ENCODE measurements at places on chromosomes 3 and 15.

DNA sequence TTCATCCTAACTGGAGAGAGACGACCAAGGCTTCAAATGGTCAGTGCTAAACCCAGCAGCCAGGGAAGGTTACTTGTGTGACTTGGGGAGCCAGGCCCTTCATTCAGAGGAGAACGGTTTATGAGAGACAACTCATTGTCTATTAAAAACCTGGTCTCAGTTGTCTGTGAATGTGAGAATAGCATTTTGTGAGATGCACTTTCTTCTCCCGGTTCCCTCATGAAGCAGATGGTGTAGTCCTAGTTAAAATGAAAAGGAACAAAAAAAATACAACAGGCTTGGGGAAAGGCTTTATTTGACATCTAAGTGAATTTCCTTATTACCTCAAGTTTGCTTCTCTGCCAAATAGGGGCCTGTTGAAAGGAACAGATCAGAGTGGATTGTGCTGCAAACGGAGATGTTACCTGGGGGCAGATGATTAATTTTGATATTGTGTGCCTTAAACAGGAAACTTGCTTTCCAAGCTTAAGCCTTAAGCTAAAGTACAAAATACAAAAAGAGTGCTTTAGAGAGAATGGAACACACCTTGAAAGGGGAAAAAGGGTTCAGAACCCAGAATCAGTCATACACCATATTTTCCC, 202.7 kb upstream of the BHLHE40 start:
- H3K36me3 ChIP-seq = peaks cover 49% of the 10 kb centered on the region
- no peak for DNase-seq
- peak overlapping the region; percentile 96 for H3K27ac ChIP-seq
- H3K4me1 ChIP-seq = peaks cover 30% of the 10 kb centered on the region
- H3K4me3 ChIP-seq = peak overlapping the region; percentile 35
- H3K27me3 ChIP-seq = no peaks in the 10 kb centered on the region

DNA sequence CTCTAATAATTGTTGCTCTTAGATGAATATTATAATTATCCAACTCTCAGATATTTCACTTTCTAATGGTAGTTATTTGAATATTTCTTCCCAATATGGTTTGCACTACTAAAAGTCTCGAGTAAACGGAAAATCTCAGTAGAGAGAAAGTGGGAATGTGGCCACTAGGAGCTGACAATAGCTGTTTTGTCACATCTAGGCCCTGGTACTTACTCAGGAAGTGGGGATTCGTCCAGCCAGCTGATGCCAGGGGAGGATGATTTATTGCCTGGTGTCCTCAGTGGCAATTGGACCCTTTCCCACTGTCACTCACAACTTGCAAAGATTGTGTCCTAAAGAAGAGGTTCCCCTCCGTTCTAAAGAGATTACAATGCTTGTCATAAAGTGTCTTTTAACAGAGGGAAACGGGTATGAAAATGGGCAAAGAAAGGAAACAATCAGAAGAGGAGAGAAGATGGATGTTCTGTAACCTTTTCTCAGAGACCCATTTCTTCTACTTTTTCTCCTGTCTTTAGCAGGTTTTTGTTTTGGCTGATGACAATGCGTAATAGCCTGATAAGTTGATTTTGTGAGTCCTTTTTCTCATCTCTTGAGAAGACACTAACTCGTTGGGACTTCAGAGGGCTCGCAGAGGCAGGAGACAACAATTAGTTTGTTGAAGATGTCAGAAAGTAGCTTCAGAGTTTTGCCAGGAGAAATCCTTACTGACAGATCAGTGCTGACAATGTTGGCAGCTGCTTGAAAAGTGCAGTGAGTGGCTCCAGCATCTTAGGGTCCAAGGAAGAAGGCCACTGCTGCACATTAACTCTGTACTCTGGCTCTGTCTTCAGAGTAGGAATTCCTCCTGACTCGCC, 320.6 kb downstream of the MECOM start:
- H3K4me3 ChIP-seq = no peak overlapping the region
- no peaks in the 10 kb centered on the region for H3K27me3 ChIP-seq
- DNase-seq = no peak

DNA sequence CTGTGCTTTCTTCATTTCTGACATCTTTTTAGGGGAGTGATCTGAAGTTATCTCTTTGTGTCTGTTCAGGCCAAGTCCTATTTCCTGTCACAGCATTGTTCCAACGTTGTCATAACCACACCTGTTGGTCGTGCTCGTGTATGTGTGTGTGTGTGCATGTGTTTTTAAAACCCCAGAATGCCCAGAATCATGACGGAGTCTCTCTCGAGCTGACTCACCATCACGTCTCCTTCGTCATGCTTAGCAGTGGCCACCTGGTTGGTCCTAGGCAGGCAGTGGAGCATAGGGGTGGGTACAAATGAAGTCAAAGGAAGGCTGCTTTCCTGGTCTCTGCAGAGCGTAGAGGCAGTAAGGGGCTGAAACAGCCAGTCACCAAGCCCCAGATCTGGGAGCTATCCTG, 126.8 kb upstream of the ABHD17C start:
- no peak for DNase-seq
- H3K27me3 ChIP-seq = peaks cover 19% of the 10 kb centered on the region
- H3K36me3 ChIP-seq = no peaks in the 10 kb centered on the region
- H3K27ac ChIP-seq = no peak overlapping the region
- no peak overlapping the region for H3K4me3 ChIP-seq
- H3K4me1 ChIP-seq = no peaks in the 10 kb centered on the region

GRCh38 chr3:107085261-107085660, 292.0 kb upstream of the CCDC54 start:
- H3K36me3 ChIP-seq = no peaks in the 10 kb centered on the region
- no peak for DNase-seq
- H3K27ac ChIP-seq = no peak overlapping the region
- H3K27me3 ChIP-seq = no peaks in the 10 kb centered on the region
- no peak overlapping the region for H3K4me3 ChIP-seq
- H3K4me1 ChIP-seq = no peaks in the 10 kb centered on the region

GRCh38 chr3:59884409-59884808, 834.6 kb upstream of the CFAP20DC start:
- no peak overlapping the region for H3K27ac ChIP-seq
- peaks cover 3% of the 10 kb centered on the region for H3K4me1 ChIP-seq
- H3K36me3 ChIP-seq = no peaks in the 10 kb centered on the region
- no peak for DNase-seq

DNA sequence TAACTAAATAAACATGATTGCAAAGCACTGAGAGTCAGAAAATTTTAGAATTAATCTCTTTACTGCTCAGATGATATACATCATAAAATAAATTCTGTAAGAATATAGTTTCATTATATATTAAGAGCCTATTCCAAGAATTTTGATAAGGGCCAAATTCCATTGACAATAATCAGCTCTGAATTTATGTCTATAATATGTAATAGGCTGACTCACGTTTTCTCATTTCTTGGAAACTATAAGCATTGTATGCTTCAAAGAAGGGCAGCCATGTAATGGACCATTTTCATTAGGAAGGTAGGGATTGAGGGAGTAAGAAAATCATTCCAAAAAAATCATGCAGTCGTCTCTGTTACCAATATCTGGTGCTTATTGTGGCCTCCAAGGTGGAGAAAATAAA, 315.9 kb downstream of the ZIC4 start:
- no peaks in the 10 kb centered on the region for H3K27me3 ChIP-seq
- no peaks in the 10 kb centered on the region for H3K4me1 ChIP-seq
- no peaks in the 10 kb centered on the region for H3K36me3 ChIP-seq
- no peak overlapping the region for H3K27ac ChIP-seq

- no peak overlapping the region for H3K4me3 ChIP-seq
- no peaks in the 10 kb centered on the region for H3K27me3 ChIP-seq
- peaks cover 14% of the 10 kb centered on the region for H3K4me1 ChIP-seq
- no peak for DNase-seq
Observed at GRCh38 chr15:80942746-80943565, 46.7 kb downstream of the MESD start.

DNA sequence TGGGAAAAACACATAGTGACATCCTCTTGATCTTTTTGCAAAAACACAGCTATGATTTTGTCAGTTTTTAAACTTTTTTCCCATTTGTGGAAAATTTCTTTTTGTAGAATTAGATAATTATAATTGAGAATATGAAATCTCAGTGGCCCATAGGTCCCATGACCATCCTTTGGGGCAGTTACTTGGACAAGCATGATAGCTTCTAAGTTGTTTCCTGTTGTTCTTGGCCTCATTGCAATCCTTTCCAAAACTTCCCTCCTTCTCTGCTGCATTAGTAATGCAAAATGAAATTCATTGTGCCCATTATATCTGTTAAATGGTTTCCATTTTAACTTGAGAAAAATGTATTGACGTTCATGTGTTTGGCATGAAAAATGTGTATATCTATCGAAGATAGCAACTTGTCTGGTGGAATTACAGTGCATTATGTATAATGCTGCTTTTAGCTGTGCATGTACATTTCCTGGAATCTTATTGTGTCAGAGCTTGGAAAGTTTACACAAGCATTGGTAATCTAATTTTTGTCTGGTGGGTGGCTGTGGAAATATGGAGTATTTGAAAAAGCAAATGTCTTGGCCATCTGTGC, 70.0 kb downstream of the MDFIC2 start:
- H3K4me1 ChIP-seq = no peaks in the 10 kb centered on the region
- DNase-seq = no peak
- no peaks in the 10 kb centered on the region for H3K36me3 ChIP-seq
- no peak overlapping the region for H3K4me3 ChIP-seq

DNA sequence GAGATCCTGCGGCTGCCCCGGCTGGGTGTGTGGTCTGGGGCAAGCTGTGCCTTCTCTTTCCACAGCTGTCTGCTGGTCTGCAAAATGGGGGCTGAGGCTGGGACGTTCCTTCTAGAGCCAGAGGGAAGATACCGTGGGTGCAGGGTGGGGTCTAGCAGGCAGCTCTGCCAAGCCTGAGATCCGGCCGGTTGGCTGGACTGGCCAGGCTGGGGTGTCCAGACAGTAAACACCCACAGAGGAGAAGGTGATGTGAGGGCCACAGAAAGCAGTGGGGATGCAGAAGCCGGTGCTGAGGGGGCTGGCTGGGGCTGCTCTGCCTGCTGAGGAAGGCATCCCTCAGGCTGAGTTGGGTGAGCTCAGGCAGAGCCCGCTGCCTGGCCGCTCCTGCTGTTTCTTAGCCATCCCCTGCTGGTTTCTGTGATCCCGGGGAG, 46.1 kb downstream of the FBLN2 start:
- no peaks in the 10 kb centered on the region for H3K27me3 ChIP-seq
- no peaks in the 10 kb centered on the region for H3K36me3 ChIP-seq
- DNase-seq = no peak
- H3K4me3 ChIP-seq = no peak overlapping the region
- no peak overlapping the region for H3K27ac ChIP-seq

- H3K4me1 ChIP-seq = peaks cover 21% of the 10 kb centered on the region
- no peak overlapping the region for H3K4me3 ChIP-seq
- H3K27me3 ChIP-seq = no peaks in the 10 kb centered on the region
- H3K36me3 ChIP-seq = peaks cover 5% of the 10 kb centered on the region
- no peak overlapping the region for H3K27ac ChIP-seq
Observed at GRCh38 chr15:77416954-77417353, 3.0 kb downstream of the PEAK1 start.

DNA sequence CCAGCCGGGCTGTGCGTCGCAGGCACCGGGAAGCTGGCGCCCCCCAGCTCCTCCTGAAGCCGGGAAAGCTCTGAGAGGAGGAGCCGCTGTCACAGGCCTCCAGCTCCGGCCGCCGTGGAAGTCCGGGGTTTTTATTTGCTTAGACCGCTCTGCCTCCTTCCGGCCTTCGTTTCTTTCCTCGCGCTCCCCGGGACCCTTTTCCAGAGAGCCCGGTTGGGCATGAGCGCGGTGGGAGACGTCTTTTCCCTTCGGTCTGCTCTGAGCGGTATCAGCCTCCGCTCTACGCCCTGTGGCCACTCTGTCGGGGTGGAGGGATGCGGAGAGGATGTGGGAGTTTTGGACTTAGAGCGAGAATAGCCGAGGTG, 559 bp downstream of the SENP5 start:
- H3K4me1 ChIP-seq = peaks cover 22% of the 10 kb centered on the region
- no peaks in the 10 kb centered on the region for H3K27me3 ChIP-seq
- peak overlapping the region; percentile 98 for H3K4me3 ChIP-seq
- DNase-seq = no peak

- DNase-seq = no peak
- H3K27me3 ChIP-seq = no peaks in the 10 kb centered on the region
- no peak overlapping the region for H3K4me3 ChIP-seq
- H3K4me1 ChIP-seq = no peaks in the 10 kb centered on the region
- H3K27ac ChIP-seq = no peak overlapping the region
Observed at GRCh38 chr3:1442271-1442670, 349.4 kb downstream of the CNTN6 start.

DNA sequence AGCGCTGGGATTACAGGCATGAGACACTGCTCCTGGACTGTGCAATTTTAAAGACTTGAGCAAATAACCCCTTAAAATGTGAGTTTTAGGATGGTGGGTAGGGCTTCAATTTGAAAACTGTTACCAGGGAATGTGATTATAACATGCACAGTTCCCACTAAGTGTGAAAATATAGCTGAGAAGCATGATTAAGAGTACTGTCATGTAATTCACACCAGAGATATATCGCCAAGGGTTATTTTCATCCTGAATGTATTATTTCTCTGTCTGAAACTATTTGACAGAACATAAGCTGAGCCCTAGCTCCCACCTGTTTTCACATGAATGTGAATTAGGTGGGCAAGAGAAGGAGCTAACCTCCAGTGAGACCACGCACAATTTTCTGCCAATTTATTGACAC, 457.2 kb downstream of the GABRG3 start:
- no peak overlapping the region for H3K27ac ChIP-seq
- H3K4me3 ChIP-seq = no peak overlapping the region
- no peaks in the 10 kb centered on the region for H3K36me3 ChIP-seq
- no peaks in the 10 kb centered on the region for H3K27me3 ChIP-seq
- no peak for DNase-seq
- no peaks in the 10 kb centered on the region for H3K4me1 ChIP-seq

DNA sequence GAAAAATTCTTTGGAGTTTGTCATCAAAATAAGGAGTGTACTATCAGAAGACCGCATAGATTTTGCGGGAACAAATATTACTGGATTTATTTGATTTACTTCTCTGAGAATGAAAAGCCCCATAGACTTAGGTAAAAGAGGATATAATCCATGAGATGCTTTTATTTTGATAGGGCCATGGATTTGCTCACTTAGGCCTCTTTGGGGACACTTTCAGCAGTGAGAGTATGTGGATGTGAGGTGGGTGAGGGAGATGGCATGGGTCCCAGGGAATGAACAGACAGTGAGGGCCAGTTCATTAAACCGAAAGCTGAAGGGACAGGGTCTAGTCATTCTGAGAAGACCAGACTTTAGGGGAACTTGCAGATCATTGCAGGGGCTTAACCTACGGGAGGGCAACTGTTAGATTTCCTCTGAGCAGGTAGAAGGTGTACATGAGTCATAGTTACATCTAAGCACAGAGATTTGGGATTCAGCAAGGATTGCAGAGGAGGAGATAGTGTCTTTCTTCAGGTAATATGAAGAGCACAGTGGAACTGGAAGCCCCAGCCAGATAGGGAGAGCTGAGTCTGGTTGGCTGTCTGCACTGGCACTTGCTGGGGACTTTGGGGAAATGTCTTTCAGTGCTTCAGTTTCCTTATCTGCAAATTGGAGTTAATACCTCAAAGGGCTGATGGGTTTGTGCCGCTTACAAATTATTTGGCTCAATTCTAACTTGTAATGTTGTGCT, 30.8 kb downstream of the SH3GL3 start:
- no peak for DNase-seq
- H3K27me3 ChIP-seq = peaks cover 5% of the 10 kb centered on the region
- H3K27ac ChIP-seq = no peak overlapping the region
- H3K4me3 ChIP-seq = no peak overlapping the region
- no peaks in the 10 kb centered on the region for H3K36me3 ChIP-seq
- no peaks in the 10 kb centered on the region for H3K4me1 ChIP-seq

GRCh38 chr3:130814691-130815472, 68.3 kb upstream of the PIK3R4 start:
- no peak overlapping the region for H3K4me3 ChIP-seq
- peaks cover 8% of the 10 kb centered on the region for H3K27me3 ChIP-seq
- DNase-seq = no peak
- H3K27ac ChIP-seq = no peak overlapping the region
- no peaks in the 10 kb centered on the region for H3K4me1 ChIP-seq

Measured in stimulated activated naive B cell treated with anti-CD40 and anti-IgM and Interleukin-4, amounts not matched to agents 10 μg/mL and 1 μg/mL and 100 μg/mL, for 72 hours (primary cell).